ENCODE measurements at places on chromosomes 12 and 14.

DNA sequence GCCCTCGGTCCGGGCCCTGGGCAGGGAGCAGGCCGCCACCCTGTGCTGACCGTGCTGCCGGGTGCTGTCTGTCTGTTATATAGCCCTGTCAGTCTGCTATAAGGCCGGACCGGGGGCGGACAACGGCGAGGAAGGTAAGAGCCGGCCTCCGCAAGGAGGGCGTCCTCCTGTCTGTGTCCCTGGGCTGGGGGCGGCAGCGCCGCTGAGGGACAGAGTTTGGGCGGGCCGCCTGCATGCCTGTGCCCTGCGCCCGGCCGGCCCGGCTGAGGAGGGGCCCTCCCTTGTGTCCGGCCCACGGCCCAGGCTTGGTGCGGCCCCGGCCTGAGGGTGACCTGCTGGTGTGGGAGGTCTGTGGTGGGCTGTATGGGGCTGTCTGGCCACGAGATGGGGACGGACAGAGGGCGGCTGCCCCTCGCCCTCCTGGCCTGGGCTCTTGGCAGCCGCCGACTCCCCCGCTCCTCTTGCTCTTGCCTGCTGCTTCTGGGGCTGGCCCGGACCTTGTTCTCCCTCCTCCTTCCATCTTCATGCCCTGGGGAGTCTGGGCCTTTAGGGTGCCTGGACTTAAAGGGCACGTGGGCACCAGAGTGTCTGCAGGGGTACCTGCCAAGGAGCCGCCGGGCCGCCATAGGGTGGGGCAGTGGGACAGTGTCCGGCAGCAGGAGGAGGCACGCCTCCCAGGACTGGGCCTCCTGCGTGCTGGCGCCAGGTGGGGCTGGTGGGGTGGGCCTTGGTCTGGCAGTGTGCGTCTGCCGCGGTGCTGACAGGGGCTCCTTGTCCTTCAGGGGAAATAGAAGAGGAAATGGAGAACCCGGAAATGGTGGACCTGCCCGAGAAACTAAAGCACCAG is 25.1 kb upstream of the CRIP2 start:
- DNase-seq: no peak

DNA sequence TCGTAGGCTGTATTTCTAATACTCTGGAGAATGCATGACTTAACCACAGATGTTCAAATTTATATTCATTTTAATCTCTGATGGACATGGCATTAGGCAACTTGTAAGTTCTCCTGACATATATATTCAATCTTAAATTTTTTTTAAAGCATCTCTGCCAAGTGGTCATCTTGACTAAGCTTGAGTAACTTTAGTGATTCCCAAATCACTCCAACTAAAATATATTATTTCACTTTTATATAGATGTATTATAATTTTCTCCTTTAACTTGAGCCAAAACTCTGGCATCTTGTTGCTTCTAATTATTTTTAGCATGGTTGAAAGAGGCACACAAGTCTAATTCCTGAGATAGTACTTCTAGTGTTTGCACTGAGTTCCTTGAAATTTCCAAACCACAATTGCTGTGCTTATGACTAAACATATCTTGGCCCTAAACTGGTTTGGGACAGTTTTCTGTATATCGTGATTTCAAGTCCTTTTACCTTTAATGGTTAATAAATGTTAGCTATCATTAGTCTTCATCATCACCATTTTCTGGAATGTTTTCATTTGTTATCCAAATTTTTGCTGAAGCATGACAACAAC is 8.4 kb downstream of the LRFN5 start:
- no peak for DNase-seq

DNA sequence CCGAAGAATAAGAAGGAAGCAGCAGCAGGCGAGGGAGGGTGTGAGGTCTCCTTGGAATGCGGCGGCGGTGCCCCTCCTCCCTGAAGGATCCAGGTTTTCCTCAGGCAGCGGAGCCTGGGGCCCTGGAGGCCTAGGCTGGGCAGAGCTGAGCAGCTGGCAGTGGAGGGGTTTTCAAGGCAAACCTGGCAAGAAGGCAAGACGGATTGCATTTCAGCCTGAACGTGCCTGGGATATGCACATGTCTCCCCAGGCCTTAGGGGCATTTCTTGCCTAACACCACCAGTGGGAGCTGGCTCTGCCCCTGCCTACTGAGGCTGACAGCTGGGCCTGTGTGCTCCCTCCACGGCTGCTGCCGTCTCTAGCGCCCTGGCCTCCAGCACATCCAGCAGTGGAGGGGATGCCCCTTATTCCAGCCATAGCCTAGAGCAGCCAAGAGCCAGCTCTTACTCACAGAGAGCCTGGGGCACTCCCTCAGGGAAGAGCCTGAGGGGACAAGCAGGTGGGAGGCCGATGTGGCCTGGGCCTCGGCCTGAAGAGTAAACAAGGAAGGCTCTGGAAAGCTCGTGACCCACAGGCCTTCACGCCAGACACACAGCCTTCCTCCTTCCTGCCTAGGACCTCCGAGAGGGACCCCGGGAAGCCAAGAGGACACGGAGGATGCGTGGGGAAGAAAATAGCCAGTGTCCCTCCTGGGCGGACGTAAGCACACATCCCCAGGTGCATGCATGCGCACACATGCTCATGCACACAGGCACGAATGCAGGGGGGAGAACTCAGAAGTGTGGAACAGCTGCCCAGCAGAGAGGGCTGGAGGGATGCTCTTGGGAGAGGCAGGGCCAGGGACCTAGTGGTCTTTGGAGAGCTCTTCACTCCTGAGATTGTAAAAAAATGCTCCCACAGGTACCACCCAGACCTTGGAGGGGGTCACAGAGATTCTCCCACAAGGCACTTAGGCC is 23.0 kb upstream of the EIF2B2 start:
- no peak for DNase-seq

- no peak for DNase-seq
Measured at GRCh38 chr12:62260733-62261683, 804 bp downstream of the USP15 start.

DNA sequence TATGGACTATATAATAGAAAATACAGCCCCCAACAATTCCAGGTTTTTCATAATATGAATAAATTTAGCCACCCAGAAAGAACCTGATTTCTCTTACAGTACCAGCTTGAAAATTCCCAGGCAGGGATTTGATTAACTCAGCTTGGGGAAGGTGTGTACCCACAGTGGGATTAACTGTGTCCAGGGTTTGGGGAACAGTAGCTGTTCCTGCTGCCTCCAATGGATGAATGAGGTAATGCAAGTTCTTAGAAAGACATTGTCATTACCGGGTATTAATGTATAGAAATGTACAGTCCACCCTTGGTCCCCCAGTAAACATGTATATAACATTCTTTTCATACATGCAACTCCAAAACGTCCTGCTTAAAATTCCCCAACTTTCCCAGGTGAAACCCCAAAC is 115.6 kb downstream of the LRIG3 start:
- no peak for DNase-seq

DNA sequence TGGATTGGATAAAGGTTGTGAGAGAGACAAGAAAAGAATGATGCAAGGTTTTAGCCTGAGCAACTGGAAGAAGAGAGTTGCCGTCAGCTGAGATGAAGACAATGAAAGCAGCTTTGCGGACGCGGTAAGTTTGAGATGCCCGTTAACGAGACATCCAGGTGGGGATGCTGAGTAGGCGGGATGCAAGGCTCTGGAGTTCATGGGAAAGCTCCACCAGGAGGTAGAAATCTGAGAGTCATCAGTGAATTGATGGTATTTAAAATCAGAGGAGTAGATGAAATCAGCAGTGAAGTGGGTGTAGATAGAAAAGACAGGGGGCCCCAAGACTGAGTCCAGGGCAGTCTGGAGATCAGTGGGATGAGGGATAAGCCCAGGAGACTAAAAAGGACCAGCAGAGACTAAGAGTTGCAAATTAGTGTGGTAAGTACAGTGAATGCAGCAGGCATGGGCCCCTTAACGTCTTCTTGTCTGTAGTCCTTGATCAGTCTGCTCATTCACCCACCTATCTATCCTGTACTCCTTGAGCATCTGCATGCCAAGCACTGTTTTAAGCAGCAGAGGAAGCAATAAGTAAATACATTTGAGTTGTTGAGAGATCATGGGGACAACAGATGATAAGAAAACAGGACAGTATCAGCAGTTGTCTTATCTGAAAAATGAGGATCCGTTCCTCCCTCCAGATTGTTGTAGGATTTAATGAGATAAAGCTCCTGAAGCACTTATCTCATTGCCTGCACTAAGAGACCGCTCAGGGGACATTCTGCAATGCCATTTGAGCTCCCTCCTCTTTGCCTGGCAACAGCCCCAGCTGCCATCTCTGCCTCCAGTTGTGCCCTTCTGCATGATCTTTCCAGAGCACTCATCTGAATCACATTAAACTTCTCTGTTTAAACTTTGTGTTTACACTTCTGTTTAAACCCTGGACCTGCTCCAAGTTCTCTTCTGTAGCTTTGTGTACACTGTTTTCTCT is 91.5 kb downstream of the APAF1 start:
- DNase-seq: no peak

DNA sequence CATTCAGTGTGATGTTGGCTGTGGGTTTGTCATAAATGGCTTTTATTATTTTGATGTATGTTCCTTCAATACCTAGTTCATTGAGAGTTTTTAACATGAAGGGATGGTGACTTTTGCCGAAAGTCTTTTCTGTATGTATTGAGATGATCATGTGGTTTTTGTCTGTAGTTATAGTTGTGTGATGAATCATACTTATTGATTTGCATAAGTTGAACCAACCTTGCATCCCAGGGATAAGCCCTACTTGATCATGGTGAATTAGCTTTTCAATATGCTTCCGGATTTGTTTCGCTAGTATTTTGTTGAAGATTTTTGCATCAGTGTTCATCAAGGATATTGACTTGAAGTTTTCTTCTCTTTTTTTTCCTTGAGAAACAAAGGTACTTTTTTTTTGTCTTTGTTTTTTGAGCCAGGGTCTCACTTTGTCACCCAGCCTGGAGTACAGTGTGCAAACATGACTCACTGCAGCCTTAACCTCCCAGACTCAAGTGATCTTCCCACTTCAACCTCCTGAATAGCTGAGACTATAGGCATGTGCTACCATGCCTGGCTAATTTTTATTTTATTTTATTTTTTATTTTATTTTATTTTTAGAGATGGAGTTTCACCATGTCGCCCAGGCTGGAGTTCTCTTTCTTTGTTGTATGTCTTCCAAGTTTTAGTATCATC is 121.3 kb downstream of the FUT8 start:
- no peak for DNase-seq

- DNase-seq: no peak
Measured at GRCh38 chr12:108218921-108219320, 89.8 kb downstream of the WSCD2 start.

DNA sequence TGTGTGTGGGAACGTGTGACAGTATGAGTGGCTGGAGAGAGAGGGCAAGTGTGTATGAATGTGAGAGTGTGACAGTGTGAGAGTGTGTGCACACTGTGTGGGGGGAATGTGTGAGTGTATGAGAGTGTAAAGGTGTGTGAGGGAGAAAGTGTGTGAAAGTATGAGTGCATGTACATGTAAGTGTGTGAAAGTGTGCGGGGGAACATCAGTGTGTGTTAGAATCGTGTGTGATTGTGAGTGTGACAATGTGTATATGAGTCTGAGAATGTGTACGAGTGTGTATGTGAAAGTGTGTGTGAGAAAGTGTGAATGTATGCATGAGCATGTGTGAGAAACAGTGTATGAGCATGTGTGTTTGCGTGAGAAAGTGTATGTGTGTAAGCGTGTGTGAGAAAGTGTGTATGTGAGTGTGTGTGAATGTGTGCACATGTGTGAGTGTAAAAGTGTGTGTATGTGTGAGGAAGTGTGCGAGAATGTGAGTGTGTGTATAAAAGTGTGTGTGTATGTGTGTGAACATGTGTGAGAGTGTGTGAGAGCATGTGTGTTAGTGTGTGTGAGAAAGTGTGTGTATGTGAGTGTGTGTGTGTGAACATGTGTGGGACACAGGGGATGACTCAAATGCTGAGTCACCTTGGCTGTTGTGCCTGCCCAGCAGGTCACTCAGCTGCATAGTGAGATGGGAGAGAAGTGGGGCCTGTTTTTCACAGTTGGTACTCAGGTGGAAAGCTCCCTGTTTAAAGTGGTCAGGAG is 220.5 kb upstream of the TBX3 start:
- no peak for DNase-seq

DNA sequence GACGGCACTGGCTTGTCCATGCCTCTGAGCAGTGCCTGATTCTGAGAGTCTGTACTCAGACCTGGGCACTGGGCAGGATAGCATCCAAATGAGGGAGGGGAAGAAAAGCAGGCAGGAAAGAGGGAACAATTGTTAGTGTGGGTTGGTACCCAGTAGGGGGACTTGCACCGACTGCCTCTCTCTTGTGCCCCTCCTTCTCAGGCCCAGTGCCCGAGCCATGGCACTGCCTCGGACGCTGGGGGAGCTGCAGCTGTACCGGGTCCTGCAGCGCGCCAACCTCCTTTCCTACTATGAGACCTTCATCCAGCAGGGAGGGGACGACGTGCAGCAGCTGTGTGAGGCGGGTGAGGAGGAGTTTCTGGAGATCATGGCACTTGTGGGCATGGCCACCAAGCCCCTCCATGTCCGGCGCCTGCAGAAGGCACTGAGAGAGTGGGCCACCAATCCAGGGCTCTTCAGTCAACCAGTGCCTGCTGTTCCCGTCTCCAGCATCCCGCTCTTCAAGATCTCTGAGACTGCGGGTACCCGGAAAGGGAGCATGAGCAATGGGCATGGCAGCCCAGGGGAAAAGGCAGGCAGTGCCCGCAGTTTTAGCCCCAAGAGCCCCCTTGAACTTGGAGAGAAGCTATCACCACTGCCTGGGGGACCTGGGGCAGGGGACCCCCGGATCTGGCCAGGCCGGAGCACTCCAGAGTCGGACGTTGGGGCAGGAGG is 2.2 kb downstream of the NAB2 start:
- DNase-seq: no peak

- DNase-seq: no peak
Measured at GRCh38 chr14:71138448-71139293, 231.4 kb downstream of the PCNX1 start.

Measured in activated naive CD4-positive, alpha-beta T cell (primary cell).